ENCODE measurements at places on chromosomes 7 and 10.
A peak's percentile ranks its signal among the peaks of the same experiment; 100 is the strongest.

GRCh38 chr10:102775935-102776669, 32.4 kb downstream of the WBP1L start:
- DNase-seq = peak; percentile 95

DNA sequence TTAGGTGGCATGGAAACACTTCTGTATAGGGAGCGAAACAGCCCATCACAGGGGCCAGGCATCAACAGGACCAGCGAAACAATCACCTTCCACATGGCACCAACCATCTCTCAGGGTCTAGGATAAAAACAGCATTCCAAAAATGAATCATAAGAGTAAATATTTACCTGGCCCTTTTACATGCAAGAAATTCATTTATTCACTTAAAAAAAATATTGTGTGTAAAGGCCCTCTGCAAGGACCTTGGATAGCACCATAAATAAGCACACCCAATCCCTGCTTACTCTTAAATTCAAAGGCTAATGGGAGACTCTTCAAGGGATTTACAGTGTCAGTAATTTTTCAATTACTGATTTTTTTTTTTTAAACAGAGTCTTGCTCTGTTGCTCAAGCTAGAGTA, 25.4 kb downstream of the CPVL start:
- no peak for DNase-seq

DNA sequence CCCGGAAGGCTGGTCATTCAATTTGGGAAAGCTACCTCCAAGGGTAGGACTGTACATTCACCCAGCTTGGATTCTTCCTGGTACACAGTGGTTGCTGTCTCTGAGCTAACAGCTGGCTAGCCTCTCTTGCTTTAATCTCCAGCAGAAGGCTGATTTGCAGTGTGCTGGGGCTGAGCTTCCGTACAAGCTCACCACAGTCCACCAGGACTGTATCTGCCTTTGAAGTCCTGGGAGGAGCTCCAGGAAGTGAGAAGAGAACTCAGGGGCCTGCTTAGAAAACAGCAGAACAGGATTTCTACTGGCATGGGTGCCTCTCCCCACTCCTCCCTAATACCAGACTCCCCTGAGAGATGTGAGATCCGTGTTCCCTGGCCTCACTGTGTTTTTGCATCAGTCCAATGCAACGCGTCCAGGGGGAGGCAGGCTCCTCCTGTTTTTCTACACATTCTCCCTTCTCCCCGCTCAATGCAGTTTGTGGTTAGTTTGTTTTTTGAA, 6.6 kb downstream of the AFAP1L2 start:
- peak; percentile 51 for DNase-seq

DNA sequence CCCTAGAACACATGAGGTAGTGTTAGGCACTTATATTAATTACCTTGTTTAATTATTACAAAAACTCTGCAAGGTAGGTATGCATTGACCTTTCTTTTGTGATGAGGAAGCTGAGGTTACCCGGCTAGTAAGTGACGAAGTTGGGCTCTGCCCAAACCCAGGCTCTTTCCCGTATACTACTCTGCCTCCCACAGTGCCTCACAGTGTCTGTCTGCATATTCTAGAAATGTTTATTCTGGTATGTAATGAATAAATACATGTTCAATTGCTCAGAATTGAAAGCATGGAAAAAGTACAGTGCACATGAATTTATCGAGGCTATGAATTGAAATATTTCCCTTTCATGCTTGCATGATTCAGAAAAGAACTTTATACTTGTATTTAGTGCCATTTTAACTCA, 304.9 kb downstream of the PHTF2 start:
- DNase-seq = no peak

DNA sequence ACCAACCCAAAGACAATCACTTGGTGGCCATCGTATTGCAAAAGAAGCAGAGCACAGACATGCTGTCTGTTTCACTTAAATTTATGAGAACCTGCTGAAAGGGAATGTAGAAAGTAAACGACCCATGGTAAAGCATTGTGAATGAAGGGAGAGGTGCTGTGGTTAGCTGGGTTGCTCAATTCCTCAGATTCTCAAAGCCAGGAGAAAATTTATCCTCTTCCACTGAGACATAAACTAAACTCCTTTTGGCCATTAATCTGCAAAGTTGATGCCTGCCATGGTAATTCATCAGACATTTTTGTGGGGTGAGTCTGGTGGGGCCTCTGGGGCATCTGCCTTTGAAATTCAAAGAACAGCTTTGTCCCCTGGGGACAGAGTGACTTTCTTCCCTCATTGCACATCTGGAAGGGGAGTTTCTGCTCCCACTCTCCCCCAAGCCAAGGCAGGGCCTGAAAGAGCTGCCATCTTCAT, 951.0 kb downstream of the LRMDA start:
- peak; percentile 69 for DNase-seq

GRCh38 chr10:74514322-74514721, 312.1 kb upstream of the KAT6B start:
- DNase-seq = no peak

- DNase-seq = no peak
These were observed 127.3 kb downstream of the MBL2 start for GRCh38 chr10:52645187-52645758.
